ENCODE measurements at places on chromosomes 12 and 14. TPM values are rescaled to one million over a fixed set of nuclear protein-coding genes. Genes with fewer than 3 reads are reported as not detected.

DNA sequence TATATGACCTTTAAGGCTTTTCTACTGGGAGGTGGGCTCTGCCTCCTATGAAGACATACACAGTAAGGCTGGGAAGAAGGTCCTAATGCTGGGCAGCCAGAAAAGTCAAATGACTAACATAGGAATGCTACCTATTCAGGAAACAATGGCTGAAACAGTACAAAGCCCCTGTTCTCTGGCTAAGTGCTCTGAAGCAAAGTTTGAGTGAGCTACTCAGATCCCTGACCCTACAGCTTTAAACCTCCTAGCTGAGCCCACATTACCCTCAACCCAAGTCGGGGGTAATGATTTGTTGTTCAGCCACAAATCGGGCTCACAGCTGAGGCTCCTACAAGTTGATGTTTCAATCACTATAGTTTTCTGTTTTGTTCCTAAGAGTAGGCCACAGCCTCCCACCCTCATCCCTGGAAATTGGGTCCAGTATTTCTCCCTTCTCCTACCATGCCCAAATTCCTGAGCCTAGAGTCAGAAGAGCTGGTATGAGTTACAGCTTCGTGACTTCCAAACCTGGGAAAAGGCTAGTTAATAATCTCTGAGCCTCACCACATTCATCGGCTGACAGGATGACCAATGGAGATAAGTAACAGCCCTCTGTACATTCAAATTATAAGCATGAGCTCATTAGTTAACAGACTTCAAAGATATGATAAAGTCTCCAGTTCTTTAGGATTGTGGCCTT lies 46.5 kb downstream of the BTBD7 start:
- no peaks in the 10 kb centered on the region for H3K27me3 ChIP-seq
- no peak overlapping the region for H3K27ac ChIP-seq
- H3K4me3 ChIP-seq: no peak overlapping the region
- DNase-seq: no peak

DNA sequence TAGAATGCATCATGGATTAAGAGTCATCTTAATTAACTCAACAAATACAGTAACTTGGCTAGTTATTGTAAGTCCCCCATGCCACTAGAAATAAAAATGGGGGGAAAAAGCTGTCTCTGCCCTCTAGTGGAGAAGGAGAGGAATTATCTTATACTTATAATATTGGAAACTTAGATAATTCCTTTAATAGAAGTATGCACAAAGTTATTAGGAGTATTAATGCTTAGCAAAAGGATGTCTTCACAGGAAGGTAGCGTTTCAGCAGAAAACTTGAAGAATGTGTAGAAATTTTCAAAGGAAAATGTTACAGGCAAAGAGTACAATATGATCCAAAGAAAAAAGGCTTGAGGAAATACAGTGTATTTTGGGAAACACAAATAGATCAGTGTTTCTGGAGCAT lies 19.8 kb downstream of the OR5AU1 start:
- H3K27ac ChIP-seq: no peak overlapping the region
- H3K36me3 ChIP-seq: no peaks in the 10 kb centered on the region
- DNase-seq: no peak

GRCh38 chr12:5479761-5480160 lies 47.9 kb downstream of the NTF3 start:
- no peak overlapping the region for H3K27ac ChIP-seq
- no peak for DNase-seq
- H3K4me1 ChIP-seq: no peaks in the 10 kb centered on the region
- H3K27me3 ChIP-seq: no peaks in the 10 kb centered on the region
- H3K4me3 ChIP-seq: no peak overlapping the region
- H3K36me3 ChIP-seq: no peaks in the 10 kb centered on the region

DNA sequence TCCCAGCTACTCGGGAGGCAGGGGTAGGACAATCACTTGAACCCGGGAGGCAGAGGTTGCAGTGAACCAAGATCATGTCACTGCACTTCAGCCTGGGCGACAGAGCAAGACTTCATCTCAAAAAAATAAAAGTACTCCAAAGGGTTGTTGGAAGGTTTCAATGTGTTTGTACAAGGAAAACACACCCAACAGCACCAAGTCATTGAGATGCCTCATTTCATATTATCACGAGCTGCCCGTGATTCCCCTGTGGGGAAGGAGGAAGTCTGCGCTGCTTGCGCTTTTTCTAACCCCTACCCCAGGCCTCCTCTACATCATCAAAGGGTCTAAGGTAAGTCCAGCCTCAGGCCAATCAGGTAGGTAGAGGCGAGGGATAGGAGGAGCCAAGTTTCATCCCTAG lies 73.6 kb downstream of the KDM2B start:
- no peaks in the 10 kb centered on the region for H3K36me3 ChIP-seq
- DNase-seq: no peak
- no peak overlapping the region for H3K4me3 ChIP-seq
- no peaks in the 10 kb centered on the region for H3K27me3 ChIP-seq

DNA sequence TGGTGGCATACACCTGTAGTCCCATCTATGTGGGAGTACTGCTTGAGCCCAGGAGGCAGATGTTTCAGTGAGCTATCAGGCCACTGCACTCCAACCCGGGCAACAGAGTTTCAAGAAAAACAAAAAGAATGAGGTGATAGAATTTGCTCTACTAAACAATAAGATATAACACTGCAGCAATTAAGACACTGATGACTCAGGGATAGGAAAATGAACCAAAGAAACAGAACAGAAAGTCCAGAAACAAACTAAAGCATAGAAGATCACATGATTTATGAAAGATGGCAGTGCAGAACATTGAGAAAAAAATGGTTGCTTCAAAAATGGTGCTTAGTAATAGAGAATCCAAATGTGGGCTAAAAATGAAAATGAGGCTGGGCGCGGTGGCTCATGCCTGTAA lies 65.2 kb upstream of the AP4S1 start:
- H3K36me3 ChIP-seq: no peaks in the 10 kb centered on the region
- DNase-seq: no peak
- H3K27me3 ChIP-seq: no peaks in the 10 kb centered on the region
- H3K27ac ChIP-seq: no peak overlapping the region

The EML1 gene
- total RNA-seq: 26.1 TPM

- no peak overlapping the region for H3K4me3 ChIP-seq
- no peaks in the 10 kb centered on the region for H3K4me1 ChIP-seq
- H3K36me3 ChIP-seq: no peaks in the 10 kb centered on the region
- no peak for DNase-seq
- H3K27me3 ChIP-seq: no peaks in the 10 kb centered on the region
These were observed 24.5 kb downstream of the LMO3 start for GRCh38 chr12:16581416-16581815.

GRCh38 chr14:103548463-103549351 lies 13.8 kb downstream of the BAG5 start:
- peak overlapping the region; percentile 98 for H3K27ac ChIP-seq
- no peak for DNase-seq
- H3K27me3 ChIP-seq: no peaks in the 10 kb centered on the region
- H3K4me3 ChIP-seq: no peak overlapping the region
- H3K4me1 ChIP-seq: peaks cover 45% of the 10 kb centered on the region

- H3K4me3 ChIP-seq: no peak overlapping the region
- H3K27me3 ChIP-seq: no peaks in the 10 kb centered on the region
- no peak overlapping the region for H3K27ac ChIP-seq
- H3K4me1 ChIP-seq: no peaks in the 10 kb centered on the region
- no peaks in the 10 kb centered on the region for H3K36me3 ChIP-seq
These were observed 448.1 kb upstream of the DCN start for GRCh38 chr12:91630596-91631293.

DNA sequence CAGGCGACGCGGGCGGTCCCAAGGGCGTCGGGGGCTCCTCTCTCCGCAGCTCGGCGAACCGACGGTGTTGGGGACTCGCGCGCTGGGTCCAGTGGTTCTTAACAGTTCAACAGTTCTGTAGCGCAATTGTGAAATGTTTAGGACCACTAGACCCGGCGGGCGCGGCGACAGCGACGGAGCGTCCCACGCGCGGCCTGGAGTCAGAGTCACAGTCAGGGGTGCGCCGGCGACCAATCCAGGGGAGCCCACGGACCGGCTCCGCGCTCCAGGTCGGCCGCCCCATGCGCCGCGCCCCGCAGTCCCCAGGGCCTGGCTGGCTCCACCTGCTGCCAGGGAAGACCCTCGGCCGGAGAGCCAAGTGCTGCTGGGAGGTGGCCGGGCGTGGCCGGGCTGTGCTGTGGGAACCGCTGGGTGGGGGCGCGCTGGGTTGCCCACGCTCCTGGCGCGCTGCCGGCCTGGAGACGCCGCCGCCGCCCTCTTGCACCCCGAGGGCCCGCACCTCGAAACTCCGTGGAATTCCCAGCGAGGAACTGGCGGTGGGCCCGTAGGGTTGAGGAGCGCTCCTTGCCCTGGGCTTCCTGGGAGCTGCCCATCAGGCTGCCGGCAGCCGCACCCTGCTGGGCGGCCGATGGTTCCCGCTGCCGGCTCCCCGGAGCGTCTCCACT lies 20.9 kb upstream of the KIF26A start:
- H3K27me3 ChIP-seq: peaks cover 5% of the 10 kb centered on the region
- H3K4me3 ChIP-seq: peak overlapping the region; percentile 75
- H3K36me3 ChIP-seq: no peaks in the 10 kb centered on the region
- peak; percentile 51 for DNase-seq
- H3K27ac ChIP-seq: peak overlapping the region; percentile 68
- no peaks in the 10 kb centered on the region for H3K4me1 ChIP-seq

The OR4N2 gene
- total RNA-seq: not detected

GRCh38 chr12:108400481-108400880 lies 61.4 kb upstream of the CMKLR1 start:
- no peak overlapping the region for H3K4me3 ChIP-seq
- DNase-seq: no peak
- no peaks in the 10 kb centered on the region for H3K27me3 ChIP-seq
- no peaks in the 10 kb centered on the region for H3K36me3 ChIP-seq

- no peak for DNase-seq
- no peaks in the 10 kb centered on the region for H3K4me1 ChIP-seq
- no peaks in the 10 kb centered on the region for H3K36me3 ChIP-seq
- no peaks in the 10 kb centered on the region for H3K27me3 ChIP-seq
- no peak overlapping the region for H3K4me3 ChIP-seq
These were observed 21.8 kb upstream of the PCNX1 start for GRCh38 chr14:70885343-70886022.

GRCh38 chr12:113462117-113462774 lies 9.4 kb downstream of the LHX5 start:
- H3K4me3 ChIP-seq: no peak overlapping the region
- no peaks in the 10 kb centered on the region for H3K36me3 ChIP-seq
- H3K27ac ChIP-seq: no peak overlapping the region
- peaks cover 17% of the 10 kb centered on the region for H3K27me3 ChIP-seq
- peaks cover 13% of the 10 kb centered on the region for H3K4me1 ChIP-seq
- peak; percentile 77 for DNase-seq

GRCh38 chr14:24212924-24213865 lies at the start of gene CHMP4A:
Gene CHMP4A, minus strand, starts transcription at chr14:24213488. Its CDS starts 49 bp downstream, at chr14:24213439.
- H3K4me1 ChIP-seq: peaks cover 10% of the 10 kb centered on the region
- peak within 1 kb of the TSS; percentile 75 for H3K4me3 ChIP-seq
- DNase-seq: peak; percentile 97
- peak within 1 kb of the TSS; percentile 99 for H3K27ac ChIP-seq
- no peaks in the 10 kb centered on the region for H3K27me3 ChIP-seq

DNA sequence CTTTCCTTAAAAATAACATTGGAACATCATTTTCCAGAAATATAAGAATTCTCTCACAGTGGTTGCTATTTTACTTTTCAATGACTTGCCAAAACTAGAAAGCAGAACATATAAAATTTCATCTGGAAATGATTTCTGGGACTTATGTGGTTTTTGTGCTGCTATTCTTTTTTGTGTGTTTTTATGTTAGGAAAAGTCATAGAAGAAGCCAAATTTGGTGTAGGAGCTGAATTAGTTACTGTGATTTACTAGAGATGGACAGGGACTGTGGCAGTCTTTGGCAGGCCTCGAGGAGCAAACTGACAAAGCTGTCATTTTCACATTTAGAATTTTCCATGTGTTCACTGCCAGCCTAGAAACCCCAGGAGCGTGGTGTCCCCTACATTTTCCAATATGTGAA lies 38.3 kb upstream of the LDHB start:
- no peaks in the 10 kb centered on the region for H3K4me1 ChIP-seq
- no peaks in the 10 kb centered on the region for H3K27me3 ChIP-seq
- no peak for DNase-seq
- no peaks in the 10 kb centered on the region for H3K36me3 ChIP-seq
- H3K4me3 ChIP-seq: no peak overlapping the region

DNA sequence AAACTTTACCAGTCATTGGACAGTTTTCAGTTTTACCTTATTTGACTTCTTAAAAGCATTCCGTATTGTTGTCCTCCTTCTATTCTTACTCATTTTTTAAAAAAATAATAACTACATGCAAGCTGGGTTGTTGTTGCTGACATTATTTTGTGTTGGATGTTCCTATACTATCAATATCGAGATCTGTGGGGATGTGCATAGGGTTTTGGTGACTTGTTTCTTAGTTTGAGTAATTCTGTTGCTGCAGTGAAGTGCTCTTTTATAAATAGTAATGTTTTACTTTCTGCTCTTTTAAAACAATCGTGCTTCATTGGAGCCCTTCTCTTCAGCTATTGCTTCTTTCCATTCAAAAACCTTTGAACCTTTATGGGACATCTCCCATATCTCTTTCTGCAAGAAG lies 79.4 kb downstream of the METTL25 start:
- no peaks in the 10 kb centered on the region for H3K4me1 ChIP-seq
- no peak overlapping the region for H3K4me3 ChIP-seq
- H3K27me3 ChIP-seq: no peaks in the 10 kb centered on the region

The RTL1 gene
- not detected for total RNA-seq

The ARHGAP9 gene
- 16.6 TPM for total RNA-seq

- H3K27ac ChIP-seq: no peak overlapping the region
- DNase-seq: no peak
- H3K4me1 ChIP-seq: no peaks in the 10 kb centered on the region
- no peaks in the 10 kb centered on the region for H3K27me3 ChIP-seq
- H3K4me3 ChIP-seq: no peak overlapping the region
- no peaks in the 10 kb centered on the region for H3K36me3 ChIP-seq
These were observed 5.5 kb upstream of the LRRC74A start for GRCh38 chr14:76820700-76821099.

The RNASE3 gene
- total RNA-seq: not detected

GRCh38 chr14:103563844-103564505 lies 1.2 kb downstream of the COA8 start:
- H3K4me3 ChIP-seq: peak overlapping the region; percentile 97
- no peaks in the 10 kb centered on the region for H3K27me3 ChIP-seq
- DNase-seq: no peak
- no peak overlapping the region for H3K27ac ChIP-seq
- H3K4me1 ChIP-seq: peaks cover 13% of the 10 kb centered on the region
- H3K36me3 ChIP-seq: no peaks in the 10 kb centered on the region

The TAS2R7 gene
- not detected for total RNA-seq

The WDR89 gene
- 5.1 TPM for total RNA-seq

DNA sequence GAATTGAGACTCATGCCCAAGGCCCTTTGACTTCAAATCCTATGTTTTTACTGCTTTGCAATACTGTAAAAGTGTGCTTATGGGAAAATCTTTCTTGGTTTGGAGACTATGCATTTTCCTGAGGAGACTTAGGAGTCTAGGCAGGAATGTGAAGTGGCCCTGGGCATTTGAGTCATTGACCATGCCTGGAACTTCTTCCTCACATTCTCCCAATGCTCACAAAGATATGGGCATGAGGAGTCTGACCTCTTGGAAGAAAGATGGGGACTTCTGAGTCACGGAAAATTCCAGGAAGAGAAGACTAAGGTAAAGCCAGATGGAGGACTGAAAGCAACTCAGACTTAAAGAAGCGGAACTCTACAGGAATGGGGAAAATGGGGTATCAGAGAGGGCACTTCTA lies 38.2 kb upstream of the ZNF641 start:
- no peak overlapping the region for H3K27ac ChIP-seq
- DNase-seq: no peak
- H3K36me3 ChIP-seq: no peaks in the 10 kb centered on the region
- H3K4me1 ChIP-seq: no peaks in the 10 kb centered on the region
- H3K4me3 ChIP-seq: no peak overlapping the region
